ENCODE measurements at places on chromosomes 16 and 17. TPM values are rescaled to one million over a fixed set of nuclear protein-coding genes. Genes with fewer than 3 reads are reported as not detected.

DNA sequence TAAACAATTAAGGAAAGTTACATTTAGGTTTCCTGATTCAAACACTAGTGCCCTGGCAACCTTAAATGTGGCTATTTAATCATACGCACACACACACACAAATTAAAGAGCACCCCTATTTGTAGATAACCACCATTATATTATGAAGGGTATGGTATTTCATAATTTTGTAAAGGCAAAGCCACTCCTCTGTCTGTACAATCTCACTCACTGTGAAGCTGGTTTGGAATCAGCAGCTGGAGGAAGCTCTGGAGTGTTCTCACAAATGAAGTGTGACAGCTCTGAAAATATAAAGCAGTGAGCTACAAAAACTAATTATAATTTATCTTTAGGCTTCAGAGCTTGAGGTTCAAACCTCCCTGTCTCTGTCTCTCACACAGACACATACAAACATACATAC is 57.9 kb upstream of the KCNJ16 start:
- DNase-seq, result no peak

The TSPAN10 gene
- 0.31 TPM for total RNA-seq

DNA sequence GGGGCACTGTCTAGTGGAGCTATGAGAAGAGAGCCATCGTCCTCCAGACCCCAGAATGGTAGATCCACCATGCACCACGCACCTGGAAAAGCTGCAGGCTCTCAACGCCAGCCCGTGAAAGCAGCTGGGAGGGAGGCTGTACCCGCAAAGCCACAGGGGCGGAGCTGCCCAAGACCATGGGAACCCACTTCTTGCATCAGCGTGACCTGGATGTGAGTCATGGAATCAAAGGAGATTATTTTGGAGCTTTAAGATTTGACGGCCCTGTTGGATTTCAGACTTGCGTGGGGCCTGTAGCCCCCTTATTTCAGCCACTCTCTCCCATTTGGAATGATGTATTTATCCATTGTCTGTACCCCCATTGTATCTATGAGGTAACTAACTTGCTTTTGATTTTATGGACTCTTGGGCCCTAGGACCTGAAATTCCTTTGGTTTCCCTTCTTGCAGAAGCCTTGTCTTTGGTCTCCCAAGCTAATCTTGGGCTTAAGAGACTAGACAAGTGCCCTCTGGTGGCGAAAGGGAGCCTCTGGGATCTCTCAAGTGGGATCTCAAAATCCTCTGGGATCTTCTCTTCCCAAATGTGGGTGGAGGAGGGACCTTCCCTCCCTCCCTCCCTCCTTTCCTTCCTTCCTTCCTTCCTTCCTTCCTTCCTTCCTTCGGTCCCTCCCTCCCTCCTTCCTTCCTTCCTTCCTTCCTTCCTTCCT is 58.2 kb upstream of the HAPSTR1 start:
- DNase-seq, result no peak

DNA sequence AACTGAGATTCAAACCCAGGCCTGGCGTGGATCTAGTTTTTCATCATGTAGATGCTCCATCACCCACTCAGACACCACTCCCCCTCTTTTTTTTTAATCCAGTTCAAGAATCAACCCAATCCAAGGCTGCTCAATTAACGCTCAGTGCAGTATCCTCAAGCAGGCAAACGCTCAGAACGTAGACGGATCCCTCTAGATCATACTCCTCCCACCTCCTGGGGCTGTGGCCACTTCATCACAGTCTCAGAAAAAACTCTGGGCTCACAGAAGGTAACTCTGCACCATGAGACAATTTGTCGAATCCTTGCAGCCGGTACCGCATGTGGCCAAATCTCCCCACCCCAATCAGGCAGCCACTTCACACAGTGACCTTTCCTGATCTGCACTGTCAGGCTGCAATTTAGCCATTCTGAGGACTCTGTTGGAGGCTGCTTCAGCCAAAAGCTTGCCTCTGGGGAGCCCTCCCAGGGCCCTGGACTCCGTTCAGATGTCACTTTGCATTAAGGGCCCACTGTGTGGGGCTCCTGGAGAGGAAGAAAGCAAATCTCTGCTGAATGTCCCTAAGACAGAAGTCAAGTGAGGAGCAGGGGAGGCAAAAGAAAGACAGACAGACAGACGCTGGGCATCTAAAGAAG is 183.5 kb downstream of the XYLT1 start:
- DNase-seq, result no peak

DNA sequence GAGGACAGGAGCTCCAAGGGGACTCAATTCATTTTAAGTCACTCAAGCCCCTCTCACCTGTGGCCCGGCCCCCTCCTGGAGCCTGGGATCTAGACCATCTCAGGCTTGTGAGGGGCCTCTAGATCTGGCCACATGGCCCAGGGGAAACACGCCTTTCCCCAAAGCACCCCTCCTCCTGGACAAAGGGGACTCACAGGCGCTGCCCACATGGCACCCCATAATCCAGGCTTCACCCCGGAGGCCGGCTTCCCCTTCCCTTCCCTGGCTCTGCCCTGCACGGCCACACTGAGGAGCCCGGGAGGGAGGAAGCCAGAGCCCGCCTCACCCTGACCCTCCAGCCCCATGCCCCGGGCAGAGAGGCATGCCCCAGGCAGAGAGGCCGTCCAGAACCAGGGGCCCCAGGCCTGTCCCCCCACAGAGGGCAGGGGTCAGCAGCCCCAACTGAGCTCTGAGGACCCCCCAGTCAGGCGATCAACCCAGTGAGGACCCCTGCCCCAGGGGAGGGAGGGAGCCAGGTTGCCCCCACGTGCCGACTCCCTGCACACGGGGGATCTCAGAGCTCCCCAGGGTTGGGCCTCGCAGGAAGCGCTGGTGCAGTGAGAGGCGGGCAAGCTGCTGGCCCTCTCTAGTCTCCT is 10.9 kb downstream of the HS3ST6 start:
- no peak for DNase-seq

- no peak for DNase-seq
These were observed 57.1 kb downstream of the BRIP1 start for GRCh38 chr17:61806081-61806828.

The LGALS9 gene
- total RNA-seq, result 26.0 TPM

- DNase-seq, result no peak
These were observed 78.1 kb downstream of the GP2 start for GRCh38 chr16:20249211-20249610.

DNA sequence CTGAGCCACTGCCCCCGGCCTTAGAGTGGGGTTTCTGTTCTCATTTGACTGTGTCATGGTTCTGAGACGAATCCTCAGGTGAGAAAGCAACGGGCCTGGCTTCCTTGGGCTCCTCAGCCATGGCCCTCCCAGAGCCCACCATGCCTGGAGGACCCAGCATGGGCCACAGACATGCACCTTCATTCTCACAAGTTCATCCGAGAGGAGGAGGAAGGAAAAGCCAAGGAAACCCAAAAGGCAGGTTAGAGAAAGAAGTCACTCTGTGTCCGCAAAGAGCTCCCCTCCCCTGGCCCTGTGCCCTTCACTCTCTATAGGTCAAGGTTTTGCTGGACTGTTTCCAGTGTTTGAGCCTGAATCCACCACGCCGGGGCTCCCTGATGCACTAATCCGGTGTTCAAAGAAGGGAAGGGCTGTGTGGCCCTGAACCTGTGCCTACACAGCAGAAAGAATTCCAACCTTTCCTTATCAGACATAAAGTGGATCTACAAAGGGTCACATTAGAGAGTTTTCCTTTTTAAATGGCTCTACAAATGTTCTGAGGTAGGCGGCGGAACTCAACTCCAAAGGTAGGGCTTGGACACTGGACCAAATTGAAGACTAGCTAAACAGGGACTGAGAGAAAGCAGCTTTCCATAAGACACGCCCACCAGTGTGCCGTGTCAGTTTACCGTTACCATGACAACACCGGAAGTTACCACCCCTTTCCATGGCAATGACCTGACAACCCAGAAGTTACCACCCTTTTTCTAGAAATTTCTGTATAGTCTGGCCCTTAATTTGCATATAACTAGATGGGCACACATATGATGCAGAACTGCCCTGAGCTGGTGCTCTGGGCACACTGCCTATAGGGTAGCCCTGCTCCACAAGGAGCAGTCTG is 15.9 kb upstream of the PECAM1 start:
- no peak for DNase-seq

DNA sequence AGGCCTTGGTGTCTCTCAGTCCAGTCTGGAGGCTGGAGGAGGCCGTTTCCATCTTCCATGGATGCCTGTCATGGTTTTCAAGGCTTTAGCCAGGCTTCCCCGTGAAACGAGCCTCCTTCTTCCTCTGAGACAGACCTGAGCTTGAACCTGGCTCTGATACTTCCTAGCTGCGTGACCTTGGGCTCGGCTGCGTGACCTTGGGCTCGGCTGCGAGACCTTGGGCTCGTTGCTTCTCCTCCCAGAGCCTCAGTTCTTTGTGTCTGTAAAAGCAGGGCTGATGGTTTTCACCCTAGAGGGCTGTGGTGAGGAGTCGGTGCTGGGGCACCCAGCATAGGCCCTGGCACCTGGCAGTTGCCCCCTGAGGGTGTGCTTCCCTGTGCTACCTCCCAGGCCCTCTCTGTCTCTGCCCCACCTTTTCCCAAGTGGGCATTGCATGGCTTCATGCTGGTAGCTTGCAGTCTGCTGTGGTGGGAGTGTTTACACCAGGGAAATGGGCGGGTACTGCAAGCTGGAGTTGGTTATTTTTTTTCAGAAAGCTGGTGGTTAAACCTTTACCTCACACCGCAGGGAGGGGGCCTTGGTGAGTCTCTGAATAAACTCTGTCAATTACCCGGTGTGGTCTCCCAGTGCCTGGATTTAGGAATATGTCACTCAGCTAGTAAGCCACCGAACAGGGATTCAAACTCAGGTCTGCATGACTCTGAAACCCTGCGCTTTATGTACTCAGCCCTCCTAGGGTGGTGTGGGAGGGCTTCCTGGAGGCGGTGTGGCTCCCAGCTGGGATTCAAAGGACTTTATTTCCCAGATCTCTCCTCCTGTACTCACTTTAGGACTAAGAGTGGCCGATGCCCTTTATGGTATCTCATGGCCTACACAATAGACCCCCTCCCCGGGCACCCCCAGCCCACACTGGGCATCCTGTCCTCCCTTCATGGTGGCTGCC is 129.0 kb upstream of the CIBAR2 start:
- no peak for DNase-seq

GRCh38 chr17:8163978-8164814 is 1.4 kb upstream of the VAMP2 start:
- DNase-seq, result peak; percentile 94
